ENCODE measurements at places on chromosomes 7 and 10. TPM values are rescaled to one million over a fixed set of nuclear protein-coding genes. Genes with fewer than 3 reads are reported as not detected.

The ABCB4 gene
- total RNA-seq = not detected

The ZNF503 gene
- total RNA-seq = 13.9 TPM

The IL2RA gene
- total RNA-seq = not detected

The ITIH5 gene
- total RNA-seq = not detected

The OR2A7 gene
- not detected for total RNA-seq

The FAM180A gene
- not detected for total RNA-seq

The VSTM4 gene
- total RNA-seq = 0.36 TPM

The MYL10 gene
- total RNA-seq = not detected

The CDHR1 gene
- 0.04 TPM for total RNA-seq

The NEBL gene
- 4.2 TPM for total RNA-seq

The SPDYE2 gene
- not detected for total RNA-seq

The NODAL gene
- total RNA-seq = not detected

The FLNC gene
- 5.3 TPM for total RNA-seq

The DNAAF5 gene
- 36.6 TPM for total RNA-seq

The POP7 gene
- 77.8 TPM for total RNA-seq

The DDC gene
- total RNA-seq = 0.96 TPM

The SLC39A12 gene
- not detected for total RNA-seq

The SHTN1 gene
- 26.1 TPM for total RNA-seq

The C10orf62 gene
- total RNA-seq = not detected

The RNF32 gene
- total RNA-seq = 0.87 TPM

The LIPK gene
- not detected for total RNA-seq

The ADCYAP1R1 gene
- total RNA-seq = 0.08 TPM

The OR2A5 gene
- total RNA-seq = not detected

All from A549 treated with RU486 at 1 μM for 4 hours (cell line).